ENCODE measurements at places on chromosomes 4 and X. TPM values are rescaled to one million over a fixed set of nuclear protein-coding genes. Genes with fewer than 3 reads are reported as not detected.

MAOB gene
- total RNA-seq: not detected

POU4F2 gene
- total RNA-seq: not detected

GUCY1A1 gene
- total RNA-seq: 10.2 TPM

LUZP4 gene
- total RNA-seq: not detected

CTAG2 gene
- not detected for total RNA-seq

FGB gene
- not detected for total RNA-seq

Data from vein endothelial cell (primary cell).